ENCODE measurements at places on chromosomes 6 and 20.

DNA sequence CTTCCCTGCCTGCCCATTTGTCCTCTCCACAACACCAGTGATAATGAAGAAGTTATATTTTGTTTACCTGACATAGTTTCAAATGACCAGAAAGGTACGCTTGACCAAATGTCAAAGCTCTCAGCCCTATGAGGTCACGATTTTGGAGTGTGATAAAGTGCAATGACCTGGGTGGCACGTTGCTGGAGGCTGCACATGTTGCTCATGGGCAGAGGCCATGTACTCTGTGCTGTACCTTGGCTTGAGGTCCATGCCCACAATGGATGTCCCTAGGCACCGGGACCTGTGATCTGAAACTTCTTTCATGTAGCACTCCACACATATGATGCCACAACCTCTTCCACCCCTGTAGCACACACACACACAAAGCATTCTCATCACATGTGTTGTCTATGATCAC is 164.0 kb upstream of the HEY2 start:
- DNase-seq = no peak

DNA sequence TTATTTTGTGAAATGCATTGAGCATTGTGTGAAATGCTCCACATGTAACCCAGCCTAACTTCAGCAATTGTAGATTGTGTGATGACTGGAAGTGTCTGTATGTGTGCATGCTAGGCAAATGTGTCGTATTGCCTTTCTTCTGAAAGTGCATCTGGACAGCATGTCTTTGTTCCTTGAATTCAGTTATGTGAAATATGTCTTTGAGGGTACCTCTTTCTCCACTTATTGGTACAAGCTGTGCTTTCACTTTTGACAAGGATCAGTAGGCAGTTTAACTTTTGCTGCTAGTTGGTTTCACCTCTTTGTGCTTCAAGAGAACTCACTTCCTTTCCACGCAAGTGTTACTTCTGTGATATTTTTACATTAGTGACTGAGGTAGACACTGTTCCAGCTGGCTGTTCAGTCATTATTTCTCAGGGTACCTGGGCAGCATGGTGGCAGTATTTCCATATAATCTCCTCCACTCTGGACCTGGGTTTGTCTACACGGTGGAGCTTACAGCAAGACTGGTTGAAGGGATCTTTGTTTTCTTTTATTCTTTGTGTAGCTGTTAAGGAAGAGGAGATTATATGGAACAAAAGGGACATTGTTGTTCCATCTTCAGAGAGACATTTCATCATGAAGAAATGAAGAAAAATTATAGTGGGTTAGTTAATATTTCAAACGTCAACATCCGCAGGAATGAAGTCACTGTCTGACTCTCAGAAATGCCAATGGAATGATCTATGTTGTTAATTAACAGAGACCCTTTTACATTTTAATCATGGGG is 175.4 kb downstream of the UTRN start:
- no peak for DNase-seq

GRCh38 chr6:30885999-30886896 is 1.9 kb downstream of the DDR1 start:
- peak; percentile 62 for DNase-seq

- DNase-seq = no peak
Measured at GRCh38 chr20:47036091-47036870, 141.6 kb downstream of the EYA2 start.

DNA sequence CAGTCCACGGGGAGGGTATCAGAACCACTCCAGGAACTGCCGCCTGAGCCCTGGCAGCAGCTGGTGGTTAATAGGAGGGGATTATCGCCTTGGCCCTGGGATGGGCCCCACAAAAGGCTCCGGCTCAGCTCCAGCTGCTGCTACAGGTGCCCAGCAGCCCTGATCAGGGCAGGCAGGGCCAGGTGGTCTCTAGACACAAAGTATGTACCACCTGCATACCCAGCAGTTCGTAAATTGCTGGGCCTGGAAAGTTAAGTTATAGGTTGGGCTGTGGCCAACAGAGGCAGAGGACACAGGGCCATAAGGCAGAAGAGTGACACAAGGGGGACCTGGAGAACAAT is 35.1 kb downstream of the RRBP1 start:
- peak; percentile 53 for DNase-seq

DNA sequence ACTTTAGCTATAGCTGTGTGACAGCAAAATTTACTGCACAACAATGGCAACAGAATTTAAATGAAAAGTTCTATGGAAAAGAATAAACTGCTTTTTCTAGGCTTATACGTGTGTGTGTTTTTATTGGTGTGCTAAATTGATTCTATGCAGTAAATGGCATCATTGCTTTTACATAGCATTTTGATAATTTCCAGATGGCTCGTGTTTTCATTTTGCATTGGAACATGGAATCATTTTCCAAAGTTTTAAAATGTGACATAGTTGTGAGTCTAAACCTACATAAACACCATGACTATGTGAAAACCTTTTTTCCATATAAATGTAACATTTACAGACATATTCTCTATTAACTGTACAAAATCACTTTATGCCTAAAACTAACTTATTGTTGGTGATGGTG is 127.8 kb downstream of the SIM1 start:
- DNase-seq = no peak

- no peak for DNase-seq
Measured at GRCh38 chr6:37515712-37516075, 16.0 kb upstream of the CCDC167 start.

DNA sequence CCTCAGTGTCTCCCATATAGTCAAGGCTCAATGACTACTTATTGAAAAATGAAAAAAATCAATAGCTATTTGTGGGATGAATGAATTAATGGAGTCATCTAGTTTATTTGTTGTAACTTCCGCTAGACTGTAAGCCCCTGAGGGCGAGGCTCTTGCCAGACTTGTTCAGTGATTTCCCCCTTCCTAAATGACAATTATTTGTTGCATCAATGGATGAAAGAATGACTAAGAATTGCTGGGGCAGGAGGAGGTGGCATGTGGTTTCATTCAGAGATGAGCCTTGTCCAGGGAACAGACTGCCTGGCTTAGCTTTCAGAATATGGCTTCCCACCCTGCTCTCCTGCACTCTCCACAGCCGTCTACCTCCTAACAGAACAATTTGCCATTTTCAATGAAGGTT is 1.1 kb upstream of the PRELID3B start:
- no peak for DNase-seq

GRCh38 chr6:41634657-41635056 is 3.6 kb upstream of the MDFI start:
- no peak for DNase-seq

DNA sequence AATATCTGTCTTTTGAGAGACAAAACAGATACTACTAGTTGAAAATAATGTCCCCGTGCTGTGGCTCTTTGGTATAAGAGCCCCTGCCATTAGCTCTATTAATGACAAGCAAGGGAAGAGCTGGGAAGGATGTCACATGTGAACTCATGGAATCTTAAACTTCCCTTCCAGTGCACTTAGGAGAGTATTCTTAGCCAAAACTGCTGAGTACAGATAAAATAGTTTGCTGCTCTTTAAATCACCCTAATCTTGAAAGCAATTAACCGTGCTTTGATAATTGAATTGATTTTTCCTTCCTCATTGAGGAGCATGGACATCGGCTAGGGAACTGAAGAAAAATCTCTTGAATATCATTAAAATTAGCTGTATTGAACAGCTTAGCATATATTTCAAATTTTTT is 91.7 kb downstream of the SLC35B3 start:
- DNase-seq = no peak

Measured in activated effector memory CD4-positive, alpha-beta T cell treated with anti-CD3 and anti-CD28 coated beads, Interleukin-2, amount 50 U/mL, for 16 hours (primary cell).